ENCODE measurements at places on chromosomes 5 and 9. TPM values are rescaled to one million over a fixed set of nuclear protein-coding genes. Genes with fewer than 3 reads are reported as not detected.

The TNFSF15 gene
- total RNA-seq: 0.90 TPM

The NMUR2 gene
- total RNA-seq: not detected

The MEIKIN gene
- not detected for total RNA-seq

The DAPK1 gene
- 28.2 TPM for total RNA-seq

The PITX1 gene
- not detected for total RNA-seq
